Osteocyte (in vitro differentiated cells): ENCODE measurements at places on chromosomes 16 and 17. TPM values are rescaled to one million over a fixed set of nuclear protein-coding genes. Genes with fewer than 3 reads are reported as not detected.
A peak's percentile ranks its signal among the peaks of the same experiment; 100 is the strongest.

The CCL3 gene
- not detected in 2 replicates for total RNA-seq

The RGS11 gene
- total RNA-seq, result 6.2 and 9.5 TPM in 2 replicates

The METTL16 gene
- total RNA-seq, result 22.9 and 26.3 TPM in 2 replicates

The DHRS7C gene
- total RNA-seq, result not detected in 2 replicates

The ZFPM1 gene
- 5.6 and 5.7 TPM in 2 replicates for total RNA-seq

The SALL1 gene
- 0.73 and 0.78 TPM in 2 replicates for total RNA-seq

The BTBD17 gene
- not detected in 2 replicates for total RNA-seq

The CETP gene
- not detected in 2 replicates for total RNA-seq

The FNDC8 gene
- total RNA-seq, result not detected in 2 replicates

The CCL8 gene
- total RNA-seq, result not detected in 2 replicates

The IRX3 gene
- total RNA-seq, result 0.63 and 0.91 TPM in 2 replicates

The DOC2A gene
- total RNA-seq, result 1.3 TPM in 2 replicates

The CDH16 gene
- not detected in 2 replicates for total RNA-seq

The PLXDC1 gene
- total RNA-seq, result 17.1 and 19.7 TPM in 2 replicates

- H3K36me3 ChIP-seq, result no peaks in the 10 kb centered on the region
- peak overlapping the region; percentile 59 for H3K4me3 ChIP-seq
- H3K4me1 ChIP-seq, result peaks cover 19% of the 10 kb centered on the region
- H3K27me3 ChIP-seq, result peaks cover 7% of the 10 kb centered on the region
- DNase-seq, result no peak
- H3K27ac ChIP-seq, result peak overlapping the region; percentile 25
These were observed 29.3 kb downstream of the MAF start for GRCh38 chr16:79571065-79571902.

GRCh38 chr16:87407511-87408112, 15.5 kb downstream of the MAP1LC3B start:
- no peaks in the 10 kb centered on the region for H3K27me3 ChIP-seq
- H3K4me3 ChIP-seq, result no peak overlapping the region
- no peak overlapping the region for H3K27ac ChIP-seq
- peaks cover 55% of the 10 kb centered on the region for H3K36me3 ChIP-seq

- H3K4me3 ChIP-seq, result no peak overlapping the region
- H3K27me3 ChIP-seq, result peaks cover 18% of the 10 kb centered on the region
- no peak overlapping the region for H3K27ac ChIP-seq
- no peaks in the 10 kb centered on the region for H3K36me3 ChIP-seq
These were observed 92.2 kb downstream of the TNFRSF13B start for GRCh38 chr17:16879686-16880085.

DNA sequence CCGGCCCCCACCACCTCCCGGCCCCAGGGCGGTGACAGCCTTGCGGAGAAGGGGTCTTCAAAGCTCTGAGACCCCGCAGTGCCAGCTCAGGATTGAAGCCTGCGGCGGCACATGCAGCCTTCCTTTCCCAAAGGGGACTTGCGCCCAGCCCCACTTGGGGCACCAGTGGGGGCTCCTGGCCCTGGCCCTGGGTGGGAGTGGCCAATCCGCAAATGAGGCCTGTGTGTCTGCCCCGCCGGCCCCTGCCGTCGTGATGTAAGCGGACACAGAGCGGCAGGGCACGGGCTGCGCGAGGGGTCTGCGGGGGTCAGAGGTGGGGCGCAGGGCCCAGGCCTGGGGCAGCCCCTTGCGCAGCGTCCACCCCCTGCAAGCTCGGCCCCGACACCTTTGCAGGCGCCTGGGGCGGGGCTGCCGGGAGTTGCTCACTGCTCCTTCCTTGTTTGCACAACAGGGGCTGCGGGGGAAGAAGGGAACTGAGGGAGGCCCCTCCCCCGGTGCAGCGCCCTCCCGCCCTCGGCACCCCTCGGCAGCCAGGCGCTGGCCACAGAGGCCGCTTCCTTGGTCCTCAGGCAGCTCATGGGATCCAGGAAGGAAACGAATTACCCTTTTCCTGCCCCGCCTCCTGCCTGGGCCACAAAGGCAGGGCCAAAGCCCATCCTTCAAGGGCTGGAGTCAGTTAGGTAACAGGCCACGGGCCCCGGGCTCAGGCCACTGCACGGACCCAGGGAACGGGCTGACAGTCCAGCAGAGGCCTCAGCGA, 2.9 kb downstream of the SLC16A3 start:
- no peak overlapping the region for H3K4me3 ChIP-seq
- no peaks in the 10 kb centered on the region for H3K36me3 ChIP-seq
- peaks cover 30% of the 10 kb centered on the region for H3K4me1 ChIP-seq
- H3K27ac ChIP-seq, result no peak overlapping the region

GRCh38 chr17:48704361-48705248, 17.7 kb downstream of the PRAC1 start:
- H3K27me3 ChIP-seq, result peaks cover 74% of the 10 kb centered on the region
- H3K36me3 ChIP-seq, result no peaks in the 10 kb centered on the region
- no peak overlapping the region for H3K4me3 ChIP-seq
- no peaks in the 10 kb centered on the region for H3K4me1 ChIP-seq
- no peak overlapping the region for H3K27ac ChIP-seq

GRCh38 chr17:78224231-78225087, 7.0 kb upstream of the TMEM235 start:
- no peaks in the 10 kb centered on the region for H3K27me3 ChIP-seq
- H3K36me3 ChIP-seq, result peaks cover 7% of the 10 kb centered on the region
- H3K4me1 ChIP-seq, result no peaks in the 10 kb centered on the region
- no peak for DNase-seq
- no peak overlapping the region for H3K4me3 ChIP-seq

DNA sequence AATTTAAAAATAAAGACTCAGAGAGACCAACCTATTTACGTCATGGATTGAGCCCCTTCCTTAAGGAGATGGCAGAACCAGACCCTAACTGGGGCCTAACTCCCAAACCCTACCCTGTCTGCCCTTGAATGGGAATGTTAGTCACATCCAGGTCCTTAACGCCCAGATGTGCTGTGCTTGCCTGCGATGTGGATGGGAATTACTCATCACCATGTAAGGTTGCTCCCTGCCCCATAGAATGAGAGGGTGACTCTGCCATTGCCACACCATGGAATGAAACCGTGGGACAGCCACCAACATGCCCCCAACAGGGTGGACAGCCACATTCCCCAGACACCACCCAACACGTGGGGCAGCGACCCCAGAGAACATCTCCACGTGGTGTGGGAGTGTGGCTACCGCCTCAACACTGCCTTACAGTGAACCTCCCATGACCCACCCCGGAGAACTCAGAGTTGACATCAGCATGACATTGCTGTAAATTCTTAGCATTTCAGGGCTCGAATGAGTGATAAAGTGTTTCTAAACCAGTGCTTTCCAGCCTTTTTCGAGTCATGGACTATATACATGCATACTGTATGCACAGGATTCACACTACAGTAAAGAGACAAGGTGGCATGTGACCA, 31.8 kb downstream of the SCNN1B start:
- no peak overlapping the region for H3K27ac ChIP-seq
- no peaks in the 10 kb centered on the region for H3K4me1 ChIP-seq
- no peaks in the 10 kb centered on the region for H3K27me3 ChIP-seq
- no peak overlapping the region for H3K4me3 ChIP-seq
- no peak for DNase-seq

DNA sequence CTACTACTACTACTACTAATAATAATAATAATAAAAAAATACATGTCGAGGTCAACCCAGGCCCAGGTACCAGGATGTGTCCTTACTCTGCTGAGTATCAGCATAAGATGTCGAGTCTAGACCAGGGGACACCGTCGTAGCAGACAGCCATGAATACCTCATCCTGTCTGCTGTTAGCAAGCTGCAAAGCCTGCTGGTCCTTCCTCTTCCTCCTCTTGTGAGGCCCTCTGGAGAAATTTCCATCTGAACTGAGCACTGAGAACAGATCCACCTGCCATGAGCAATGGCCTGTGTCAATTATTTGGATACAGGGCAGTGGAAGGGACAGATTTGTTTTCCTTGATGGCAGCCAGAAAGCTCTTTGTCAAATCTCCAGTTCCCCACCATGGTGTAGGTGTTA, 168.5 kb downstream of the XYLT1 start:
- H3K36me3 ChIP-seq, result no peaks in the 10 kb centered on the region
- no peaks in the 10 kb centered on the region for H3K4me1 ChIP-seq
- no peak for DNase-seq
- H3K27ac ChIP-seq, result no peak overlapping the region

GRCh38 chr16:63703612-63704011, 1418.3 kb downstream of the CDH11 start:
- H3K27ac ChIP-seq, result no peak overlapping the region
- peaks cover 9% of the 10 kb centered on the region for H3K27me3 ChIP-seq
- no peak overlapping the region for H3K4me3 ChIP-seq
- DNase-seq, result no peak

GRCh38 chr17:29219378-29220047, 27.1 kb upstream of the CRYBA1 start:
- H3K36me3 ChIP-seq, result no peaks in the 10 kb centered on the region
- DNase-seq, result peak; percentile 91
- H3K4me3 ChIP-seq, result no peak overlapping the region
- no peak overlapping the region for H3K27ac ChIP-seq

DNA sequence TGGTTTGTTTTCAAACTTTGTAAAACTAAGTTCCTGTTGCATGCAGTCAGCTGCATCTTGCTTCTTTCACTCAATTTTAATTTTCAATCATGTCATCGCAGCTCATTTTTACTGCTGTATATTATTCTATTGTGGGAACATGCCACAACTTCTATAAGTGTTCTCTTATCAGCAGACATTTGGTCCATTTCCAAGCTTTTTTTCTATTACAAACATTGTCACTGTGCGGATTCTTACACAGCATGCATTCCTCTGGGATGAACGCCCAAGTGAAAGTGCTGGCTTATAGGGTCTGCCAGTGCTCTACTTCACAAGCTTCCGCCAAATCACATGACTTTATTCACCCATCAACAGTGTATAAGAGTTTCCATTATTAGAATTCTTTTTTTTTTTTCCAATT, 22.7 kb downstream of the GINS3 start:
- no peak for DNase-seq
- no peak overlapping the region for H3K4me3 ChIP-seq
- H3K36me3 ChIP-seq, result no peaks in the 10 kb centered on the region
- no peak overlapping the region for H3K27ac ChIP-seq

- no peak for DNase-seq
- H3K27ac ChIP-seq, result no peak overlapping the region
- no peaks in the 10 kb centered on the region for H3K27me3 ChIP-seq
- peaks cover 18% of the 10 kb centered on the region for H3K4me1 ChIP-seq
These were observed 5.2 kb downstream of the TMUB2 start for GRCh38 chr17:44191941-44192496.

DNA sequence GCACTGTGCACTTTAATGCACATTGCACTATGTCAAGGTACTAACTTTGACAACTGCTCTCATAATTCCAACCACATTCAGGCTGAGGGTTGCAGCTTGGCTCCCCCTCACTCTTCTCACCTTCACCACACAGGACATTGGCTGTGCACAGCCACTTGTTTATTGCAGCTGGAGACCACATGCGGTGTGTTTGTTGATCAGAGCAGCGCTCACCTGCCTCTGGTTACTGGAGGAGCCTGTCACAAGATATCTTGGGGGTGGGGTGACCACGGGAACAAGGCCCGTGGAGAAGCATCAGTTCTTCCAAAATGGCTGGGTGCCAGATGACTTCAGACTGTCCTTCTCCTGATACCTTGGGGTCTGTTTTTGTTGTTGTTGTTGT, 10.6 kb upstream of the CCL5 start:
- H3K27me3 ChIP-seq, result no peaks in the 10 kb centered on the region
- H3K4me1 ChIP-seq, result peaks cover 25% of the 10 kb centered on the region
- no peak for DNase-seq
- H3K4me3 ChIP-seq, result no peak overlapping the region

DNA sequence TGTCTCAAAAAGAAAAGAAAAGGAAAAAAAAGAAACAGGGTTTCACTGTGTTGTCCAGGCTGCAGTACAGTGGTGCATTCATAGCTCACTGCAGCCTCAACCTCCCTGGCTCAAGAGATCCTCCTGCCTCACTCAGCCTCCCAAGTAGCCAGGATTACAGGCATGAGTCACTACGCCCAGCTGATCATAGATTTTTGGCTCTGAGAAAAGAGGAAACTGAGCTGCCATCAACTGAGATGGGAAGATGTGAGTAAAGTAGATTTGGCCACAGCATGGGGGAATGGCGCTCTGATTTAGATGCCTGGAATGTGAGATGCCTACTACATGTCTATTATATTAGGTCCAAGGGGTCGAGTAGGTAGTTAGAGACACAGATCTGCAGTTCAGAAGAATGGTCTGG, 5.9 kb upstream of the NAGS start:
- peaks cover 3% of the 10 kb centered on the region for H3K27me3 ChIP-seq
- H3K36me3 ChIP-seq, result no peaks in the 10 kb centered on the region
- H3K4me3 ChIP-seq, result no peak overlapping the region
- DNase-seq, result no peak
- peak overlapping the region; percentile 9 for H3K27ac ChIP-seq

DNA sequence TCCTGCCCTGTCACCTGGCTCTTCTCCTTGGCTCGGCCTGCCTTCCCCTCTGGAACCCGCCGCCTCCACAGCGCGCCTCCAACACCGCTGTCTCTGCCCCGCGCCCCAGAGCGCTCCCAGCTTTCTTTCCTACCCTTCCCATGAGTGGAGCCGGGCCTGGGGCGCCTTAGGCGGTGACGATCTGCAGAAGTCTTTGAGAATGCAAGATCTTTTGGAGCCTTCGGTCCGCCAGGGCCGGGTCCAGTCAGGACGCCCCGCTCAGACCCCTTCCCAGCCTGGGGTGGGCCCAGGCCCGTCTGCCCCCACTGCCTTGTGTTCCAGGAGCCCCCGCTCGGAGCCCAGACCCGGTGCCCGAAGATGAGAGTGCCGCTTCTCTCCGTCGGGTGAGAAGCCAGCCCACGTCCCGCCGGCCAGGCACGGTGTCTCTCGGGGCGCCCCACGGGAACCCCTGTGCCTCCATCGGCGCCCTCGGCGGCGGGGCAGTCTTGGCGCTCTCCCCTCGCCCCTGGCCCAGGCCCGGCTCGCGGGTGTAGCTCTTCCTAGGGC, 40.0 kb downstream of the MRM1 start:
- DNase-seq, result no peak
- H3K4me1 ChIP-seq, result peaks cover 13% of the 10 kb centered on the region
- no peak overlapping the region for H3K27ac ChIP-seq
- peak overlapping the region; percentile 74 for H3K4me3 ChIP-seq
- H3K27me3 ChIP-seq, result peaks cover 90% of the 10 kb centered on the region

- H3K4me3 ChIP-seq, result no peak within 1 kb of the TSS
- no peaks in the 10 kb centered on the region for H3K36me3 ChIP-seq
- DNase-seq, result peak; percentile 85
- no peaks in the 10 kb centered on the region for H3K27me3 ChIP-seq
These were observed at the start of gene MSLN for GRCh38 chr16:760545-761343. MSLN (plus strand) TSS chr16:760734; CDS start chr16:762681, 1,947 bp downstream.

- peaks cover 50% of the 10 kb centered on the region for H3K4me1 ChIP-seq
- H3K27me3 ChIP-seq, result no peaks in the 10 kb centered on the region
- H3K4me3 ChIP-seq, result peak overlapping the region; percentile 74
- DNase-seq, result no peak
These were observed 185.0 kb downstream of the TANC2 start for GRCh38 chr17:63150994-63151464.

- DNase-seq, result no peak
- H3K27ac ChIP-seq, result no peak overlapping the region
- peaks cover 13% of the 10 kb centered on the region for H3K36me3 ChIP-seq
- no peak overlapping the region for H3K4me3 ChIP-seq
These were observed 18.7 kb downstream of the RHOT1 start for GRCh38 chr17:32161029-32161428.

GRCh38 chr17:38601539-38602351, 4.0 kb downstream of the SRCIN1 start:
- DNase-seq, result no peak
- H3K27ac ChIP-seq, result no peak overlapping the region
- no peak overlapping the region for H3K4me3 ChIP-seq
- H3K36me3 ChIP-seq, result no peaks in the 10 kb centered on the region

- DNase-seq, result peak; percentile 84
- H3K4me1 ChIP-seq, result peaks cover 79% of the 10 kb centered on the region
- peak overlapping the region; percentile 41 for H3K4me3 ChIP-seq
- H3K27me3 ChIP-seq, result no peaks in the 10 kb centered on the region
- peak overlapping the region; percentile 96 for H3K27ac ChIP-seq
These were observed 19.4 kb upstream of the COL1A1 start for GRCh38 chr17:50220811-50221210.
